ENCODE measurements at places on chromosomes 1 and 21.

DNA sequence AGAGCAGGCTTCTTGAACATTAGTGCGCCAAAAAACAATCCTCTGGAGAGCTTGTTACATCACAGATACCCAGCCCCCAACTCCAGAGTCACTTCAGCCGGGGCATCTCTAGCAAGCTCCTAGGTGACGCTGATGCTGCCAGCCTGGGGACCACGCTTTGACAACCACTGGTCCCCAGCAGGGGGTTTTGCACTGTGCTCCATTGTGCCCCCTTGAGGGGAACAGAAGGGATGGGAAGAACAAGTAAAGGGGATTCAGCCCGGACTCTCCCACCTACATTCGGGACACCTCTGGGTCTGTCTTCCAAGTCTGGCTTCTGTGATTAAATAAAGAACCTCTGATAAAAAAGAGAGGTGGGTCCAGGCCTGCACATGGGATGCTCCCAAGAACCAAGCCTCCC lies 60.4 kb downstream of the ATP5PO start:
- no peak for DNase-seq

DNA sequence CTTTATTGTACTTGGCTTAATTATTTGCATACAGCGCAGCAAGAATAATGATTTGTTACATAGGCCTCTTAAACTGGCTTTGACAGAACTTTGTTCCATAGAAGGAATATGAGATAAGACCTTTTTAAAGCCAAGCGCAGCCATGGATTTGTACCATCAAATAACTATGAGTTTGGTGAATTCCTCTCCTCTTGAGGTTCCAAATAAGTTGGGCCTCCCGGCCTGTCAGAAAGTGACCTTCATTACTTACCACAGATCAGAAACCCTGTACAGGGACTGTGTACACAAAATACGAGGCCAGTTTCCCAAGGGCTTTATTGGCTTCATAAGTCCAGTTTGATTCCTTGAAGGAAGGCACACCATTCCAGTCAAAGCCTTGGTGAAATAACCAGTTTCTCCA lies 21.8 kb upstream of the HSD3B1 start:
- DNase-seq = no peak

GRCh38 chr1:40411294-40411693 lies 37.8 kb downstream of the SMAP2 start:
- no peak for DNase-seq

- no peak for DNase-seq
These were observed 29.8 kb upstream of the LRRC38 start for GRCh38 chr1:13543451-13544220.

- DNase-seq = no peak
These were observed 182.9 kb downstream of the OMA1 start for GRCh38 chr1:58363585-58363984.

GRCh38 chr1:83626603-83627002 lies 372.3 kb downstream of the TTLL7 start:
- no peak for DNase-seq

DNA sequence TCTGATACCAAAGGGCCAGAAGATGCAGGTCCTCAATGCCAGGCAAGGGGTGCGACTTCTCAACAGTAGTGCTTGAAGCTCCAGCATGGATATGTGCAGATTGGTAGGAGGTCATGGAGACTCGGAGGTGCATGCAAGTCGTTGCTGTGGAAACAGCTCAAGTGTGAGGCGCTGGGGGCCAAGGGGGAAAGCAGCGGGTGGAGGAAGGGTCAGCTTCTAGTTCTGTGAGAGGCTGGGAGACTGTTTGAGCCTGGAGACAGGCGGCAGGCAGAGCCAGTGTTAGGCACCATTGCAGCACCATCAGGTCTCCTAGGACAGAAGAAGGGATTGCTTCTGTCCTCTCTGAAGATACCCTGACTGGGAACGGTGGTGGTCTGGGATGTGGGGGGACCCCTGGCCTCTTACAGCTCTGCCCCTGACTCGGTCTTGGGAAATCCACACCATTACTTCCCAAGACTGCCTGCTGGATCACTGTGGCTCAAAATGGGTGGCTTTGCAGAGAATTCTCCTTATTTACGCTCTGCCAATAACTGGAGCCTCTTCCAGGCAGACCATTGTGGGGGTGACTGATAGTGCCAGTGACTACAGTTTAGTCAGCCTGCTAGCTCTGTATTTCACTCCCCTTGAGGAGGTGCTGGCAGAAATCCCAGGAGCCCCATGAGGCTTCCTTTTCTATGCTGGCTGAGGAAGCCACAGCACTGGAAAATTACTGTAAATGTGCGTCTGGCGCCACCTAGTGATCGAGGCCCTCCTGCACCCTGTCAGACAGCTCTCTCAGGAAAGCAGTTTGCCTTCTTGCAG lies 46.3 kb upstream of the VANGL1 start:
- DNase-seq = peak; percentile 91

GRCh38 chr1:40532844-40533424 lies 1.5 kb downstream of the ZNF684 start:
- no peak for DNase-seq

DNA sequence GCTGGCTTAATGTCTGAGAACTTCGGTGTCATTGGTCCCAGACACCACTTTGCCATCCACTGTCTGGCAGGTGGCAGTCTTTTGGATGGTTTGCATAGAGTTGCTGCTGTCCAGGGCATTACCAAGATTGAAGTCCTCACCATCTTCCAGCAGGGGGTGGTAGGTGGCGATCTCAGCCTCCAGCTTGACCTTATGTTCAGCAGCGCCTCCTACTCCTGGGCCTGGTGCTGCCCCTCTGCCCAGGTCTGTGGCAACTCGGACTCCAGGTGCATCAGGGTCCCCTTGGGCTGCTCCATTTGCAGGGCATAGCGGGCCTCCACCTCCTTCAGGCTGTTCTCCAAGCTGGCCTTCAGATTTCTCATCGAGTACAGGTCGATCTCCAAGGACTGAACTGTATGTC lies 573.3 kb upstream of the NCAM2 start:
- DNase-seq = no peak

DNA sequence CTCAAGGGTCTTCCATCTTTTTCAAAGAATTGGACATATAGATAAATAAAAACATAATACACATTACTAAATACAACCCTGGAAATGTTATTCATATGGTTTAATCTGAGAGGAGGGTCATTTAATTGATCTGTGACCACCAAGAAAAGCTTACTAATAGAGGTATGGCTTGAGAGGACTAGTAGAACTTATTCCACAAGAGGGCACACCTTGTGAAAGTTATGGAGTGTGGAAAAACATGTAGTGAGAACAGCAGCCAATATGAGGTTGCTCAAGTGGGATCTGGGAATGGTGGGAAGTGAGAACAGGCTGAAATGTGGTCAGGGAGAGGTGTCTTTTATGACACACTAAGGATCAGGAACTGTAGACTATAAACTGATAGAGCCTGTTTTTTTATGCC lies 973.5 kb upstream of the B3GALT2 start:
- DNase-seq = no peak

DNA sequence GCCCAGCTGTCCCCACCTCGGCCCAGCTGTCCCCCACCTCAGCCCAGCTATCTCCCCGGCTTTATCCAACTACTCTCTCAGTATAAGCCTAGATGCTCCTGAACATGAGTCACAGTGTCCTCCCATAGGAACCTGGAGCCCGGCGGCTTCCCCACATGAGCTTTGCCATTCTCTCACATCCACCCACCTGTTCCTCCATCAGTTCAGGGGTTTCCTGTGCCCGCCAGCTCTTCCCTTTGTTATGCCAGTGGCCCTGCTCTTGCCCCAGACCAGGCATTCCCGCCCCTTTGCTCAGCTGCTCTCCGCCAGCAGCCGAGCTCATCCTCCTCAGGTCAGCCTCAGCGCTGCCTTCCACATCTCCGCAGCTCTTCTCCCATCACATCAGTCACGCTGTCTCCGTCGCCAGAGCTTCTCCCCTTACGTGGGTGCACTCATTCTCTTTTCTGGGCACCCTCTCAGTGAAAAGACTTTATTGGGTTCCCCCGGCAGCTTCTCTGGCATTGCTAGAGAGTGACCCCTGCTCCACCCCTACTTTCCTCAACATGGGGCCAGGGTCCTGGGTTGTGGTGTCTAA lies 89.5 kb upstream of the CSF3R start:
- no peak for DNase-seq

GRCh38 chr1:86296305-86297205 lies 99.6 kb downstream of the ODF2L start:
- no peak for DNase-seq

GRCh38 chr1:153733970-153734369 lies 6.1 kb downstream of the INTS3 start:
- DNase-seq = no peak

DNA sequence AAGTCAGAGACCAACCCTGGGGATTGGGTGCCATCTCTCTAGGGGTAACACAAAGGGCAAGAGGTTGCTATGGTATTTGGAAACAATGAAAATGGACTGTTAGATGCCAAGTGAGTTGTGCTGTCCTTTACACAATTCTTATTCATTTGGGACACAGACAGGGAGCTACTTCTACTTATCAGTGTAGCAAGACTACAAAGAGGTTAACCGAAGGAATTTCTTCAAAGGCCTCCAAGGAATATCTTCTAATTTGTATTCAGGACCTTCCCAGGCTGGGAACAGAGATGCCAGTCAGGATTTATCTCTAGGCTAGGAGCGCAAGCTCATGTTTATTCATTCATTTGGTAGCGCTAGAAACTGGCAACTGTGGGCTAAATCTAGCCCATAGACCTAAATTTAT lies 2.6 kb downstream of the NAXE start:
- no peak for DNase-seq

- DNase-seq = no peak
These were observed 93.0 kb upstream of the TTC34 start for GRCh38 chr1:2894381-2895041.

DNA sequence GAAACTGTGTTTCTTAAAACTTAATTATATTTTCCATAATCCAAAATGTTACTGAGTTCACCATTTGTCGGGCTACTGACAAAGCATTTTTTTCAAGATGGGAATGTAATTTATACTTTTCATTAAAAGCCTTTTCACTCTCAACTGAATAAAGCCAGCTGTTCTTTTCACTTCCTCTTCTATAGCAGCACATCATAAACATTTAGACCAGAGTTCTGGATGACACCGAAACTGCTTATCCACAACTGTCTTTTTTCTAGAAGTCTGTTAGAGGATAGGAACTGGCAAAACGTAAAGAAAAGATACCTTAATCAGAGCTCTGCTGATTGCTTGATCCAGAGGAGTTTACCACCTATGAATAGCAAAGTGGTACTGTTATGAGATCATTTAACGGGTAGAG lies 594.7 kb downstream of the ADGRL2 start:
- DNase-seq = no peak

- DNase-seq = no peak
These were observed 477.5 kb downstream of the NUF2 start for GRCh38 chr1:163799190-163799805.

DNA sequence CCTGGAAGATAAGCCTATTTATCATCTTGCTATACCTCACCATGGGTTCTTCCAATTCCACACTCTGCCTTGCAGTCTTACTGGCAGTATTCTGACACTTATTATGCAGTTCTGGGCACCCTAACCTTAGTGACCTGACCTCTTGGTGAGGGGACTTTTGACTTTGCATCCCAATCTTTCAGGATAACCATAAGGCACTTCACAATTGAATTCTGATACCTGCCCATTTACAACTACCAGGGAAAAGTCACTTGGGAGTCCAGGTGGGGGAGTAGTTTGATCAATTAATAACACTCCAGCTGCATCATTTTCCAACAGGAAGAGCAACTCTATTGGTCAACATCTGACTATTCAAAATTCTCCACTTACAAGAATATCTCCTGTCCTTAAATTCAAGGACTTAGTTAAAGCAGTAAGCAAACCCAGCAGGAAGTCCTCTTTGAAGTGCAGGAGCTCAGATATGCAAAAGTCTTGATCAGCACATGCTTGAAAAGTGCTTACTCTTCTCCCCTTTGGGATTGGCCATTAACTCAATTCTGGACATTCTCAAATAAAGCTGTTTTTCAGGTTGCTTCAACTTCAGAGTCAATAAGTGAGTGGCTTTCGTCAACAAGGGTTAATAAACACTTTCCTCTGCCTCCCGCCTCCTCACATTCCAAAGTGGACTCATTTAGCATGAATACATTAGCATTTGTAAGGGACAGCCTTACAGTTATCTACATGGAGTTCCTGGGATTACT lies 177.4 kb upstream of the NRIP1 start:
- DNase-seq = no peak

DNA sequence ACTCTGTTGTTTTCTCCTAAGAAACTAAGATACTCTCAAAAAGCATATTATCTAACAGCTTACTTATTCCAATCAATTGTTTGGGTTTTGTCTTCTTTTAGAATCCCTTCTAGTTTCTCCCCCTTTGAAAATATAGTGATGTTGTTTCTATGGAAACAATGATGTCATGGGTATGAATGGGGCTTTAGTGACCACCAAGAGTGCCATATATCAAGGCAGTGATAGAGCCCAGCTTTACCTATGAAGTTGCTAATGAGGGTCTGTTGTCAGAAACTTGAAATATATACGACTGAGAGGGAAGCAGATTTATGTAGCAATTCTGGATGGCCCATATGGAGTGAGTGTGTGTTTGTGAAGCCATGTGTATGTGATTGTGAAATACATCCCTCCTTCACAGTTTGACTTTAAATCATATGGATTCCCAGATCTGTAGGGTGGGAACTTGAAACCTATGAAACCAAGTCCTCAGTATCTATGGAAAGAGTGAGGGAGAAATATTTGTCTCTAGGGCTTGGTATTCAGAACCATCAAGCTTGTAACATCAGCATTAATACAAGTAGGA lies 116.7 kb downstream of the SPATA46 start:
- no peak for DNase-seq

GRCh38 chr1:100413035-100413434 lies 60.7 kb downstream of the CDC14A start:
- no peak for DNase-seq

- DNase-seq = peak; percentile 15
These were observed 12.1 kb downstream of the ATP6V1G3 start for GRCh38 chr1:198528364-198528763.

- DNase-seq = no peak
These were observed 41.1 kb downstream of the C1orf198 start for GRCh38 chr1:230827081-230827681.

- DNase-seq = no peak
These were observed 784 bp downstream of the RPL11 start for GRCh38 chr1:23692308-23692871.

- DNase-seq = peak; percentile 91
These were observed 1.7 kb downstream of the CLDN14 start for GRCh38 chr21:36478207-36478701.

- DNase-seq = no peak
These were observed 9.7 kb upstream of the GATAD2B start for GRCh38 chr1:153932156-153933131.

- no peak for DNase-seq
These were observed 26.4 kb downstream of the SORT1 start for GRCh38 chr1:109371341-109371739.

GRCh38 chr1:6105763-6106162 lies 60.1 kb downstream of the KCNAB2 start:
- no peak for DNase-seq

GRCh38 chr21:27690426-27690825 lies 723.5 kb upstream of the ADAMTS5 start:
- DNase-seq = no peak

- DNase-seq = no peak
These were observed 9.0 kb upstream of the DMRTB1 start for GRCh38 chr1:53450225-53450624.

Measured in non-pigmented ciliary epithelial cell (primary cell).